ENCODE measurements at places on chromosomes 5 and 9.

GRCh38 chr9:106500171-106500570 lies 362.8 kb upstream of the ZNF462 start:
- no peak for DNase-seq

- DNase-seq = no peak
Observed at GRCh38 chr9:68522131-68522530, 18.6 kb downstream of the TMEM252 start.

DNA sequence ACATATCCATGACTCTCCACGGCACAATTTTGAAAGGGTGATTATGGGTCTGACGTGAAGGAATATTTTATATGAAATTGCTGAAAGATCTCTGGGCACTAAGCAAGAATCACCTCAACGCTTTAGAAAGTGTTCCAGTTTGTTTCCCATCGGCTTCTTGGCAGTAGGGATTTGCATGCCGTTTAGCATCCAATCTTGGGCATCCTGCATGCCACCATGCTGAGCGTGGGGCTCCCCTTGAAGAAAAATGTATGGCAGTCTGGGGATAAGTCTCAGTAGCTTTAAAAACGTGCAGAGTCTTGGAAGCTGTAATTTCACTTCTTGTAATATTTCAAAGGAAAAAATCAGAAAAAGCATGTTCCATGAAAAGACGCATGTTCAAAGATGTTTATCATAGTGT lies 151.7 kb downstream of the DMRT2 start:
- no peak for DNase-seq

DNA sequence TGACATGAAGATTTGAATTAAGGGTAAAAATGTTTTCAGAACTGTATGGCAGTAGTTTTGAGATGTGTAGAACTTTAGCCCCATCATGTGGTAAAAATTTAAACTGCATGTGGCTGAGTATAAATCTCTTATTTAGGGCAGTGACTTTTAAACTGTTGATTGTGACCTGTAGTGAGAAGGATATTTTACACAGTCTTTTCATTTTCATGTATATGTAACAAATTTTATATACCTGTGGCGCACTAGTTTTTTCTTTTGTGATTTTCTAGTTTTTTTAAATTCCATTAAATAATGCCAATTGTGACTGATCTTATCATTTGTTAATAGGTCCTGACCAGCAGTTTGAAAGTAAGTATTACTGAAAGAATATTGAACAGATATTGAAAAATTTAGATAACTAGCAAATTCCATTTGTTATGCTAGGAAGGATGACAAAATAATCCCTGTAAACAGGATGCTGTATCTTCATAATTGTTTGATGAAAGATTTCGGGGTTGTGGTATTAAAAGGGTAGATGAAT lies 47.2 kb downstream of the GPBP1 start:
- no peak for DNase-seq

DNA sequence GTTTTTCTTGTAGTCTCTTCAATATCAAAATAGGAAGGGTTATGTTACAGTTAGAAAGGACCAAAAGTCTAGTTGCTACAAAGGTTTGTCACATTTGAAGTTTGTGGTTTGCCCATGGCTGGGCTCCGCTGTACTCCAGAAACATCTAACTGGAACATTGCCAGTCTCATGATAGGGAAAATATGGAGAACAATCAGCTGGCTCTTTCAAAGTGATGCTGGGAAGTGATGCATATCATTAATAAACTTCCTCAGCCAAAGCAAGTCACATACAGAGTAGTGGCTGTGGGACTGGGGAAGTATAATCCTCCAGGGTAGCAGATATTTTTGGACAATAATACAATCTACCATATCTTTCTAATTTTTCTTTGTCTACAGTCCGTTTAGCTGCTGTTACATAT lies 8.8 kb downstream of the BTF3 start:
- no peak for DNase-seq

All from T follicular helper cell (primary cell).